NCI-H2081 treated with DMSO at 0.1 percent for 48 hours (cell line): ENCODE measurements at places on chromosomes 16 and 17.

GRCh38 chr16:1056196-1056595 lies 16.4 kb upstream of the SSTR5 start:
- no peak for DNase-seq

- no peak for DNase-seq
Observed at GRCh38 chr16:75491876-75492275, 3.4 kb downstream of the CHST6 start.

DNA sequence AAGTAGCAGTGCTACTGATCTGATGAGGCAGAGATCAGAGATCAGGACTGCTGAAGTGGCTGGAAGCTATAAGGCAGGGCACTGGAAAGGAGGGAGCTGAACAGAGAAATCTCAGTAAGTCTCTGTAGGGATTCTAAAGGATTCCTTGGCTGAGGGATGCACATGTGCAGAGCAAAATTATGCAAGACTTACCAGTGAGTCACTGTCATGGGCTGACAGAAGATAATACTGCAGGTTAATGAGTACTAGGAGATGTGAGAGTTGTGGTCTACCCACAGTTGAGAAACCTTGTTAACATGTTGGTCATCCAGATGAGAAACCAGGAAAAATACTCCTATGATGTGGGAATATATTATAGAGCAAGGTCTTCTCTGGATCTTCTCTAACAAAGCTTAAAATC lies 378.1 kb downstream of the HAPSTR1 start:
- no peak for DNase-seq

DNA sequence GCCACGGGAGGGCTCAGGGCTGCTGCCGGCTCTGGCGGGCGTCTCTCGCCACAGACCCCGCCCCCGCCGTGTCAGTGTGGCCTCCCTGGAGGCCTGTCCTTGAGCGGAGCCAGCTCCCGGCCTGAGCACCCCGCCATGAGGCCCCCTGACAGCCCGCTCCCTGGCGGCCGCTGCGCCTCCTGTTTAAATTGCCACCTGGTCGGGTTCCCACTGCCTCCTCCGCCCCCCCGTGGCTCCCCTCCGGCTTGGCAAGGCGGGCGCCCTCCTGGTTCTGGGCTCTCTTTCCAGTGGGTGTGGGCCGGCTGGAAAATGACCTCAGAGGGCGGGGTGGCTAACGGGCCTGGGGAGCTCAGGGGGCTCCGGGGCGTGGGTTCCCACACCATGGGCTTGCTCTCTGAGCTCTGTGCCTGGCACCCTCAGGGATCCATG lies 42.1 kb upstream of the SSTR5 start:
- DNase-seq = no peak

DNA sequence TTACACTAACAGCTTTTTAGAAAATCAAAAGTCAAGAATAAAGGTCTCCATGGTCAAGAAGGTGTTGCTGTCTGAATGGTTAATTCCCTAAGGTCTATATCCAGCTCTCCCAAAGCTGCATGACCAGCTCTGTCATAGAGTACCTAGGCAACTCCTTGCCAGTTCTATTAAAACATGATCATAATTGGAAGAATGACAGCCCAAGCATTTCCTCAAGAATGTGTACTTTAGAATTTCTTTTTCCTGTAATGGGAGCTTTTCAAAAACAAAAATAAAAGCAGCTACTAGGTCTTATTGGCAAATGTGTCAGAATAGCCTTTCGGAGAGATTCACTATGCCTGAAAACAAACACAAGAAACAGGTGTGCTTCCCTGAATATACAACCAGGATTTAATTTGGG lies 7.9 kb downstream of the SPOP start:
- DNase-seq = no peak

- no peak for DNase-seq
Observed at GRCh38 chr17:46818316-46818928, at the start of gene WNT3. WNT3 (minus strand) TSS chr17:46818692; CDS start chr17:46818597, 95 bp downstream.

GRCh38 chr16:5582529-5582928 lies 484.9 kb upstream of the EEF2KMT start:
- no peak for DNase-seq

DNA sequence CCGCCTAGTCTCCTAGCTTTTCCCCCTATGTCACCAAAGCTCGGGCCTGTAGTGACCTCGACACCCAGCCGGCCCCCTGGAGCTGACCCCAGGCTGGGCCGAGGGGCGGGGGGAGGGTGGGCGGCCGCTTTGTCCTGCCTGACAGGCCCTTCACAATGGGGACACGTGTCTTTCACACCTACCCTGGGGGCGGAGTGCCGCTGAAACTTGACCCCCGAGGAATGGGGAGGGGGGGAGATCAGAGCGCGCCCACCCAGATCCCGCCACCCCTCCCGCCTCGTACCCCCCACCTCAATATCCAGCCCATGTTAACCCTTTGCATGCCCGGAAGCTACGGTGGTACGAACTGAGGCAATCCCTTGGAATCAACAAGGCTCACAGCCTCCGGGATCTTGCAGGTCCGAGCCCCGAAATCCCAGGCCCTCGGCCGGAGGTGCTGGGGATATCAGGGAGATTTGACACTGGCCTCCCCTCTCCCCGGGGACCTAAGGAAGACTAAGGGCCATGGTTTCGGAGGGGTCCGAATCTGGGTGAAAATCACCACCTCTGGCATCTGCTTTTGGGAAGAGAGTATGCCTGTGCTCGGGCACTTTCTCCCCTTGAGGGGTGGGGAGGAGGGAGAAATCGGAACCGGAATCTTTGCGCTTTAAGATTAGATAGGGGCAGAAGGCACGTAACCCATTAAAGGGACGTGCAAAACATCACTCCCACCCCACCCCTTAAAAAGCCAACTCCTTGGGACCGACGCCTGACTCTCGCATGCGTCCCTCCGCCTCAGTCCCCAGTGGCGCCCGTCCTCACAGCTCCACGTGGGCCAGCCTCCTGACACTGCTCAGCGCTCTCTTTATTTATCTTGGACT lies 2.6 kb downstream of the NOG start:
- no peak for DNase-seq

- DNase-seq = no peak
Observed at GRCh38 chr17:15456972-15457722, 10.3 kb downstream of the CDRT4 start.

- DNase-seq = no peak
Observed at GRCh38 chr16:75385507-75386152, 47.7 kb downstream of the CFDP1 start.

- no peak for DNase-seq
Observed at GRCh38 chr16:52066962-52067361, 480.0 kb downstream of the TOX3 start.

- no peak for DNase-seq
Observed at GRCh38 chr16:82936941-82937551, 310.3 kb downstream of the CDH13 start.

GRCh38 chr17:20091174-20092029 lies 82.2 kb downstream of the SPECC1 start:
- DNase-seq = no peak

- no peak for DNase-seq
Observed at GRCh38 chr17:15946611-15947120, 1.7 kb downstream of the ADORA2B start.

- DNase-seq = no peak
Observed at GRCh38 chr16:56689171-56689570, 6.9 kb downstream of the MT1X start.

DNA sequence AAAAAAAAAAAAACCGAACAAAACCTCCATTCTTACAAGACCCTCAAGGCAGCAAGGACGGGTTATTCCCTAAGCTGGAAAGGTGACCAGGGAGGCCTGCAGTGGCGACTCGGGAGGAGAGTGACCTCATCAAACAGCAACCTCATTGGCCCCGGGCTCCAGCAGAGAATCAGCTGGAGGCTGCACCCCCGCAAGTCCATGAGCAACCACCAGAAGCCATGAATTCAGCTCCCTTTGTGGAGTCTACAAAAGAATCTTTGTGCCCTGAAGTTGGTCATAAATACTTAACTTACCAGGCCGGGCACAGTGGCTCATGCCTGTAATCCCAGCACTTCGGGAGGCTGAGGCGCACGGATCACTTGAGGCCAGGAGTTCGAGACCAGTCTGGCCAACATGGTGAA lies 80.9 kb upstream of the CREBBP start:
- no peak for DNase-seq

- DNase-seq = no peak
Observed at GRCh38 chr17:29505836-29506235, 61.0 kb downstream of the ABHD15 start.

GRCh38 chr16:81669473-81670350 lies 109.4 kb upstream of the PLCG2 start:
- no peak for DNase-seq
